Activated naive CD8-positive, alpha-beta T cell treated with anti-CD3 and anti-CD28 coated beads, Interleukin-2, amount 50 U/mL, for 24 hours (primary cell): ENCODE measurements at places on chromosomes 1 and 21.
A peak's percentile ranks its signal among the peaks of the same experiment; 100 is the strongest.

- no peak for DNase-seq
Measured at GRCh38 chr1:206062464-206062863, 9.5 kb downstream of the RHEX start.

- no peak for DNase-seq
Measured at GRCh38 chr1:59693406-59693805, 121.3 kb upstream of the HOOK1 start.

DNA sequence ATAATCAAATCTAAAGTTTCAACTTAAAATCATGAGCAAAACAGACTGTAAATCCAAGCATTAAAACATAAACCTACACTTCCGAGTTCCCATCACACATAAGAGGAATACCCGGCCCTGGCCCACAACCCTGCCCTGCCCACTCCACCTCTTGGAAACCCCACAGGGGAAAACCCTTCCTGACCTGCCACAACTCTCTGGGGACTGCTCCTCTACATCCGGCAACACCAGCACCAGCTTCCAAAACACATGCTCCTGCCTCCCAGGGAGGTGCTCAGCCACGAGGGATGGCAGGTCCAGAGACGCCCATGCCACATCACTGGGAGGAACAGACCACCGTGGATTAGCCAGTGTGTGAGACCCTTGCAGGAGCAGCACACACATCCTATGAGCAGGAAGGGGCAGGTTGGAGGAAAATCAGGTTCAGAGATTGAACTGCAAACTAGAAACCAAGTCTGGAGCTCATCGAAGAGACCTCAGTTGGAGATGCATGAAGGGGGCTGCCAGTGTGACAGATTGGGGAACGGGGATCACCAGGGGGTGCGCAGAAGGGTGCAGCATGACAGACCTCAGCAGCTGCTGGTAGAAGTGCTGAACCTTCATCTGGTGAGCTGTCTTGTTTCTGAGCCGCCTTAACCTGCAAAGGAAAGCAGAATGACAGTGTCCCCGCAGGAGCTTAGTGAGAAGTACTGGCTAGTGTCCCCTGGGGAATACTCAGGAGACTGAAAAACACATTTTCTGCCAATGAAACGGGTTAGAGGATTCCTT, 25.8 kb upstream of the LSS start:
- DNase-seq, result no peak

- peak; percentile 16 for DNase-seq
Measured at GRCh38 chr1:107897438-107898345, 67.3 kb downstream of the VAV3 start.

GRCh38 chr1:12618965-12619791, 1.2 kb upstream of the DHRS3 start:
- DNase-seq, result peak; percentile 76

DNA sequence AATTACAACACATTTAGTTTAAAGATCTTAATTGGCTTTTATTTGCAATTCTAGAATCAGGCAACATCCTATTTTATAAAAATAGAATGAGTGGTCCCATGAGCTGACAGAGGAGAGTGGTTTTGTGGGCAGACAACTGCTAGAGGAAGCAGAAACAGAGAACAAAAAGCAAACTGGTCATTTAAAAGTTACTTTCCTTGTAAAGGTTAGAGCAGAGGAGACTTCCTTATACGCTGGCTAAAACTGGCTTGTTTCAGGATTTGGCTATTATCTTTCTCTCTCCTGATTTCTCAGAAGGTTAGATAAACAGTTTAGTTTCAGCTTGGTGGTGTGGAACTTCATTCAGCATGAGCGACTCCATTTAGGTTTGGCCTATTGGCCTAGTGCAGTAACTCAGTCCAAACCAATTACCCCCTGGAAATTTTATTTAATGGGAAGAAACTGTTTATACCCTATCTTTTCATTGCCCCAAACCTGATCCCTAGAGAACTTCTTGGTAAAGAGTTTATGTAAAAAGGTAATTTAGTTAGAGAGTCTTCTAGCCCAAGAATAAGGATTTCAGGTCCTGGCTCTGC, 32.2 kb upstream of the IL20 start:
- DNase-seq, result no peak

GRCh38 chr1:59732214-59732955, 82.4 kb upstream of the HOOK1 start:
- no peak for DNase-seq

DNA sequence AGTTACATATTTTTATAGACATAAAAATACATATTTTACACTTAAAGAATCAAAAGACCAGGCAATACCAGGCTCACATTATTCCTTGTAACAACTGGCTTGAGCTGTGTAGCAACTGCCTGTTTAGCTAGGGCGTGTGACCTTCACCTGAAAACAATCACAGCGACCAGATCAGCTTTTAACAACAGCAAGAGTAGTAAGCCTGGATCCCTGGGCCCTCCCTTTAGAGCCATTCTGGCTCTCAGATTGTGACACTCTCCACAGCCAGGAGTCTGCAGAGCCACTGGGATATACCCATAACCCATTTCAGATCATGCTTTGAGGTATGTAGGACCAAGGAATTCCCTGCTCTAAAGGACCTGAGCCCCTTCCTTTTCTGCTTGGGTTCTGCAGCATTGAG, 29.4 kb upstream of the GNG4 start:
- no peak for DNase-seq

GRCh38 chr1:32714277-32714676, 11.7 kb upstream of the SYNC start:
- DNase-seq, result no peak

DNA sequence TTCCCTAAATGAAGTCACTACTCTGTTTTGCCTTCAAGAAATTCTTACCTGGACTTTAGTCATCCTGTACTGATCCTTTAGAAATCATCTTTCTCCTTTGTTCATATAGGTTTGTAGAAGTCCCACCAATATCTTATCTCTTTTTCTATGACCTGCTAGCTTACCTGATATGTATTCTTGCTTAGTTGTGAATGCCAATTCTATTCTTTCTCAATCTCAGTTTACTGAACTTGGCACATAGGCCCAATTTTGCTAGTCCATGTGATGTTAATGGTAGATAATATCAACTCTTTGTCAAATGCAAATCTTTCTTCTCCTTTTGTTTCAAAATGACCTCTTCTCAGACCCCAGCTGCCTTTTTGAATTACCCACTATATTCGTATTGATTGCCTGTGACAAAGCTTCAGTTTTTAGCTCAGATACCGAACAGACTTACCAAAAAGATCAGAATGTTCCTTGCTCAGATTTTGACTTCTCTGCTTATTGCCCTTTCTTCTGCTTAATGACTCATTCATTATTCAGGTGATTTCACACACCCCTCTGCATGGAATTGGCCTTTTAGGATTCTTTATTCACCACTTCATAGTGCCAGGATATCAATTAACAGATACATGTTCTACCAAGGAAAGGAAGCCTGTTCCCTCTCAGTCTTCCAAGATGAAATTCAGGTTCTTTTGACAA, 20.6 kb downstream of the IPO9 start:
- DNase-seq, result no peak

DNA sequence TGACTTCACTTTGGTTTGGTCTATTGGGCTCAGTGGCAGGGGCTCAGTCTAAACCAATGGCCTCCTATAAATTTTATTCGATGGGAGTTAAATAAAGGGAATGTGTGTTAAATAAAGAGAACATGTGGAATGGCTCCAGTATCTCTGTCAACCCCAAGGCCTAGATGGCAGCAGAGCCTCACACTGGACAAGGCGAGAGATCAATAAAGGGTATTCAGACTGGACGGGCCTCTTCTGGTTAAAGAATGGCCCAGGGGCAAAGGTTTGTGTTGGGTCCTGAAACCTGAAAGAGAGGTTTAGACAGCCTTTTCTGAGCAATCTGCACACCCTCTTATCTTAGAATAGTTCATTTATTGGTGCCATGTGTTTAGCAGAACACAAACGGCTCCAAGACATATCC, 34.7 kb downstream of the SH3BP5L start:
- DNase-seq, result no peak

- DNase-seq, result no peak
Measured at GRCh38 chr1:5341471-5341870, 650.8 kb downstream of the NPHP4 start.

- DNase-seq, result no peak
Measured at GRCh38 chr1:111192658-111193519, 7.6 kb downstream of the DENND2D start.

GRCh38 chr1:192513697-192514096, 61.9 kb upstream of the RGS1 start:
- DNase-seq, result no peak

DNA sequence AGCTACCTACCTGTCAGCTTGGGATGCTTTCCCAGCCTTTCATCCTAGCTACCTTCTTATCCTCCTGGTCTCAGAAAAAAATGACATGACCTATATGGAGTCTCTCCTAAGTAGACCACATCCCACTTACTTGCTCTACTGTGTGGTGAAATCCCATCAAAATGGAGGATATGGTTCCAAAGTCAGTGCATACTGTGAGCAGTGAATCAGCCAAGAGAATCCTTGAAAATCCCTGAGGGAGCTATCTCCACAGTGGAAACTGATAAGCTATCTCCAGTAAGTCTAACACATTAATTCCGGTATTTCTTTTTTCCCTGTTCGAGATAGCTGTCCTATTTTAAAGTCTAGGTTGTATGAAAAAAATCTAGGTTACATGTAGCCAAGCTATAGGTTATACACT, 189.7 kb downstream of the FGGY start:
- DNase-seq, result no peak

DNA sequence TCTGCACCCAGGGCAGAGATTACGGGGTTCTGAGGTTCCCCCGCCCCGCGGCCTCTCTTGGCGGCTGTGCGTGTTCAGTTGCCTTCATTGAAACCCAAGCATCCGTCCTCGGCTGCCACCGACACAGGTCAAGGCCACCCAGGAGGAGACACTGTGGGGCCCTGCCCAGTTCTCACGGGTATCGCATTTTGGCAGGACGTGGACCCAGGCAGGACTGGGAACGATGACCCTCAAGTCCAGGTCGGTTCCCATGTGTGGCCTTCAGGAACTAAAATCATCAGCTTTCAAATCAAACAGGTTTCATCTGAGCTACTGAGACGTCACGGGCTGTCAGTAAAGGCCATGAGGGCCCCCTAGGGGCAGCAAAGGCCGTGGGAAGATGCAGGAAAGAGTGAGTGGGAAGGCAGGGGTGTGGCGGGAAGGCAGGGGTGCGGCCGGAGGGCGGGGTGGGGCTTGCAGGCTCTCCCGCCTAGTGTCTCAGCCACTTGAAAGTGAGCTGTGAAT, 7.0 kb upstream of the C1orf174 start:
- peak; percentile 57 for DNase-seq

GRCh38 chr1:181319907-181320306, 163.4 kb upstream of the CACNA1E start:
- no peak for DNase-seq

DNA sequence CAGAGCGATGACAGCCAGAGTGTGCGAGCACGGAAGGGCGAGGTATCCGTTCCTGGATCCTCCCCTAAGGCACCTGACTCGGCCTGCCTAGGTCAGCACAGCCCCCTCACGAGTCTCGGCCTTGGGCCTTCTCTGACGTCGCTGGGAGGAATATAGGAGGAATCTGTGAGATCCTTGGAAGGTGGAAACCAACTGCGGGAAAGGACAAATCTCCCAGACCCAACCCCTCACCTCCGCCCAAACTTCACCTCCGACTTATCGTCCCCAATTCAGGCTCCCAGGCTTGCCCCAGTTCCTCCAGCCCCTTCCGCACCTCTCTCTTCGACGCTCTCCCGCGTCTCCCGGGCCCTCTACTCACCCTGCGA, 494 bp downstream of the APH1A start:
- DNase-seq, result peak; percentile 36

GRCh38 chr1:210568631-210569030, 239.9 kb downstream of the HHAT start:
- DNase-seq, result no peak

DNA sequence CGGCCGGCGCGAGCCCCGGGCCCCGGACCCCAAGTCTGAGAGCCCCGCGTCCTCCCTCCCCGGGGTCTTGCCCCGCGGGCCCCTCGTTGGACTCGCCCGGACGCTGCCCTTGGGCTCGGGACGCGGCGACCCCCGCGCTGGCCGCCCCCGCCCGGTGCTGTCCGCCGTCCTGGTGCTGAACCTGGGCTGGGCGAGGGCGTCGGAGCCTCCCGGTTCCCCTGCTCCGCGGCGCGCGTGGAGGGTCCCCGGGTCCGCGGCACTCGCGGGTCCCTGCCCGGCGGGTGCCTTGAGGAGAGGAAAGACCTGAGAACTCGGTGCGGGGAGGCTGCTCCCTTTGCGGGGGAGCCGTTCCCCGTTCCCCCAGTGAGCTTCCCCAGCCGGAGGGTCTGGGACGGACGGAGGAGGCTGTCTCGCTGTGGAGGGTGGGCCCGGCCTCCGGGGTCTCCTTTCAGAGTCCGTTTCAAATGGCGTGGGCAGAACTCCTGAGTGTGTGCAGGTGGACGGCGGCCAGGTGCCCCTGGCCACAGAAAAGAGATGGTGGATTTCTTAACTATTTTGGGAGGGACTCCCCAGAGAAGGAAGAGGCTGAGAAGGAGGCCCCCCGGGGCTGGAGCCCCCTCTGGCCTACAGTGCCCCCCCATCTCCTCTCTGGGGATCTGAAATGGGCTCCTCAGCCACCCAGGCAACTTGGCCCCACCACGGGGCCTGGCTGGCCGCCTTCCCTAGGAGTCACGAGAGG, 595 bp downstream of the GABRD start:
- DNase-seq, result no peak

DNA sequence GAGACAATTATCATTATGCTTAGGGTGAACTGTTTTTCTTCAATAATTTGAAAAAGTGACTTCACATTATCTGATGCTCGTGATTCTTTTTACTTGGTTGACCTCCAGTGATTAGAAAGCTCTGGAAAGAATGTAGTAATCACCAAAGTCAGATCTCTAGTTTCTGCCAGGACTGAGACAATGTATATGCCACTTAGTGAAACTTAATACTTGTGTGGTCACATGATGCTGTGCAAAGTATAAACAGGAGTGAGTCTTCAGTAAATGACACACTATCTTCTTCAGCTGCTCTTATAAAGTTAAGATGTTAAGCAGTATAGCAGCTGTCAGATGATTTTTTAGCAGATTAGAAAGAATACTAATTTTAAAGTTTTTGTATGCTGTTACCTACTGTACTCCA, 17.2 kb downstream of the VCAM1 start:
- DNase-seq, result no peak

DNA sequence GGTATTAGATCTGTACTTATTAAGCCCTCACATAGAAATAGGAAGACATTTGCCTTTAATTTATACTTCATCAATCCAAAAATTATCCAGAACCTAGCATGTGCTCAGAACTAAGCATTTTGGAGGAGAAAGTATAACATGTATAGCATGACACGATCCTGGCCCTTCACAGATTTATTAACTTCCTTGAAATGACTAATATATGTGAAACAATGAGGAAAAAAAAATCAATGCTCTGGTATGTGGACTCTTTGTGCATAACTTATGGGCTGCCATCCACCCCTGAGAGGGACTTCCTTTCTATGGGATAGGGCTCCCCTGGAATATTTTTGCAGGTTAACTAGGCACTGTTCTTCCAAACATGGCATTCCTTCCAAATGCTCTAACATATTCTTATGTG, 36.6 kb downstream of the CCDC185 start:
- no peak for DNase-seq

DNA sequence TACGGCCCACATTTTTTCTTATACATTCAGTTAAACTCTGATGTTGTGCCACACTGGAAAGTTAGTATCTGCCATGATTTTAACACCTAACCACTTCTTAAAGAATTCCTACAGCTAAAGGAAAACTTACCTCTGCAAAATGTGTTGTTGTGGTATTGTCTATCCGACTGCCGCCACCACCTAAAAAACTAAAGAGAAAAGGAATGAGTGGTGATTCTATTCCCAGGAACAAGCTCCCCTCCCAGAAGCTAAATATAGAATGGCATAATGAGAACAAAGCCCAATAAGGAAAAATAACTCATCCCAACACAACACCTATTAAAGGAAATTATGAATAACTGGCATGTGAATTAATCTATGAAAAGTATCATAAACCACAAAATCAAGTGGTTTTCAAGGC, 39.5 kb downstream of the RNF115 start:
- DNase-seq, result no peak

GRCh38 chr1:52234708-52235107, 92.8 kb downstream of the ZFYVE9 start:
- DNase-seq, result no peak
